Left cardiac atrium (tissue), 4 donors: ENCODE measurements at places on chromosomes 2 and 18. TPM values are rescaled to one million over a fixed set of nuclear protein-coding genes. Genes with fewer than 3 reads are reported as not detected.

GRCh38 chr2:54206596-54206995 lies 49.4 kb downstream of the TSPYL6 start:
- DNase-seq, result no peak

DNA sequence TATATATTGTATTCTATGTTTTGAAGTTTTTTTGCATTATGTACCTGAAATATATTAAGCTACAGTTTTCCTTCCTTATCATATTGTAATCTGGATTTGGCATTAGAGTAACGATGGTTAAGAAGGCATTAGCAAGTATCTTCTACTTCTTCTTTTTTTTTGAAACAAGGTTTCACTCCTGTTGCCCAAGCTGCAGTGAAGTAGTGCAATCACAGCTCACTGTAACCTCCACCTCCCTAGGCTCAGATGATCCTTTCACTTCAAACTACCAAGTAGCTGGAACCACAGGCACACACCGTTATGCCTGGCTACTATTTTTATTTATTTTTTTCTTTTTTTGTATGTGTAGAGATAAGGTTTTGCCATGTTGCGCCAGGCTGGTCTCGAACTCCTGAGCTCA lies 201.1 kb downstream of the ZNF804A start:
- no peak for DNase-seq

- no peak for DNase-seq
Measured at GRCh38 chr2:127104881-127105655, 1.9 kb downstream of the BIN1 start.

DNA sequence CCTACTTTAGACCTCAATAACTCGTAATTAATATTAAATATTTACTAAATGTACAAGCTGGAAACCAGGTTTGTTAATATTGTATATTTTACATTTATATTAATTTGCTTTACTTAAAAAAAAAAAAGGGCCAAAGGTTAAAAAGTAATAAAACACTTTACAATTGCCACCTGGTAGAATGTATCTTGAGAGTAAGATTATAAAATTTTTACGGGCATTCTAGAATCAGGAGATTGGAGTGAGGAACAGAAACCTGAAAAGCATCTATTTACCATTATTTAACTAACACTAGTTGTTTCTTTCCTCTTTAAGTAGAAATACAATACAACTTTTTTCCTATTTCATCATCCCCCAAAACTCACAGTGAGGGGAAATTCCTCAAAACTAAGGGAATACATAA lies 15.6 kb upstream of the STRN start:
- no peak for DNase-seq

- no peak for DNase-seq
Measured at GRCh38 chr2:42342061-42342794, 18.8 kb downstream of the COX7A2L start.

DNA sequence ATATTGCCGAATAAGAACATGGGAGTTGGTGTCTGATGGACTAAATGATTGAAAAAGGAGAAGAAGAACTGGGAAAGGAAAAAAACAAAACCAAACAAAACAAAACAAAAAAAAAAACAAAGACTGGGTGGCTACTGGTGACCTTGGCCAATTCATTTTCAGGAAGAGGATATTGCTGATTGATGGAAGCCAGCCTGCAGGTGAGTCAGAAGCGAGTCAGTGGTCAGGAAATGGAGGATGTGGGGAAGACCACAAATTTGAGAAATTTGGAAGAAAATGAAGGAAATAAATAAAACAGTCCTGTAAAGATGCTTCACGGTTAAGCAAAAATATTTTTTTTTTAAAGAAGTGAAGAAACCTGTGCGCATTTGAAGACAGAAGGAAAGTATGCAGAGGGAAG lies 296.9 kb downstream of the ZNF521 start:
- no peak for DNase-seq

DNA sequence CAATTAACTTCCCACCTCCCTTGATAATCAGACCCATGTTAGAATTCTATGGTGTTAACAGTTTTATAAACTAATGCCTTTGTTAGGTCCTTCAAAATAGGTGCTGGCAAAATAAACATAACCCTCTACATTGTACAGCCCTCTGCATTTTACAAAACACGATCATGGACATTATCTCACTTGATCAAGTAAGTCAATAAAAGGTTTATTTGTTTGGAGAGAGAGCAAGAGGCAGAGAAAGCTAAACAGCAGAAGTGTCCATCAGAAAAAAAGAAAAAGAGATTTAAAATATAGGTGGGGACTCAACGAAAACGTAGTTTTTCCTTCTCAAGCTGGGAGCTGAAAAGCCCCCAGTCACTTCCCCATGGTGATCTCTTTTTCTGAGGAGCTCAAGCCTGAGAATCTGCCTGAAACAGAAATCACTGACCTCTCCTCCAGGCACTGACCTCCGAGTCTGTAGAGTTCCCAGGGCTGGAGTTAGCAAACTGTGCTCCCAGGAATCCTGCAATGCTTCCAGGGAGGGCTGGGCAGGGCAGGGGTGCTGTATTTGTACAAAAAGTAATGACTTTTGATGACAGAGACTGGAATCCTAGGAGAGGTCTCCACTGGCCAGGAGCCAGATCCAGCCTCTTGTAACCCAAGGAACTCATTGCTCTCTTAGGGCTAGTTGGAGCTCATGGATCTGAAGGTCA lies 137.8 kb upstream of the KLHL29 start:
- no peak for DNase-seq

DNA sequence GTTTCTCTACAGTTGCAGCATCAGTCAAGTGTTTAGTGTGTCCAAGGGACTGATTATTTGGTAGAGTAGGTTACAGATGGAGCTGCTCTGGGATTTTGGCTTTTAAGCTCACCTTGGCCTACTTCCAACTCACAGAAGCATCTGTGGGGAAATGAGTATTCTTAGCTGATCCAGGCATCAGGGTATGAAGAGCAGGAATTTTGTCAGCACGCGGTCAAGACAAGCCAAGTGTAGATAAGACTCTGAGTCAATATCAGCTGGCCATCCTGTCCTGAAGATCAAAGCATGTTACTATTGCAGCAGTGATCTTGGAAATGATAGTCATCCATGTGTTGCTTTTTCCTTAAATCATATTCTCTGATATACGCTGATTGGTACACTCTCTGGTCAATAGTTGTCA lies 24.4 kb downstream of the SERPINB4 start:
- DNase-seq, result no peak

GRCh38 chr2:69149631-69150215 lies 136.7 kb downstream of the ANTXR1 start:
- DNase-seq, result peak; percentile 35

- DNase-seq, result no peak
Measured at GRCh38 chr18:69992776-69993175, 45.1 kb upstream of the CD226 start.

DNA sequence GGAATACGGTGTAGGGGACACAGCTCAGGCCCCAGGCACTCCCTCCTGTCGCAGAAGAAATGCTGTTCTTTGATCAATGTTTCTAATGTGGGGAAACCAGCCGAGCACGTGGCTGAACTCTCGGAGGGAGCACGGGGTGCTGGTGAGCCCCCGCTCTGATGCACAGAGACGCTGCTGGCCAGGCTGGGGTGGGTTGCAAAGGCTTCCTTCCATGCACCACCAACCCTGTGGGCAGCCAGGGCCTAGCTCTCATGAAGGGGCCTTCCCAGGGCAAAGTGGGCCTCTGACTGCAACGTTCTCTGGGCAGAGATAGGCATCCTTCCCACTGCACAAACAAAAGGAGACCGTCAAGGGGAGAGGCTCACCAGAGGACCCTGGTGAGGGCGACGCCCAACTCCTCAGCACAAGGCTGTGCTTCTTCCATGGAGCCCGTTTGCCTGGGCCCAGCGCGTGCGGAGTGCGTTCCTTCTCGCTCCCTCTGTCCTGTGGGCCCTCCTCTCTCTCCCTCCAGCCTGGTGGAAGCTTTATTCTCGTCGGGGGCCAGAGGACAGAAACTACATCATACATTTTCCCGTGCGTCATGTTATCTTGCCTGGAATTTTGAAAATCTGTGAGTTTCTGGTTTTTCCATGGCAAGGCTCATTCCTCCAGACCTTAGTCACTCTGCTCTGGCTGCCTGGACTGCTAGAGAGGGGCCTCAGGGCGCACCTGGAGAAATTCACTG lies 61.1 kb upstream of the SP3 start:
- DNase-seq, result no peak

DNA sequence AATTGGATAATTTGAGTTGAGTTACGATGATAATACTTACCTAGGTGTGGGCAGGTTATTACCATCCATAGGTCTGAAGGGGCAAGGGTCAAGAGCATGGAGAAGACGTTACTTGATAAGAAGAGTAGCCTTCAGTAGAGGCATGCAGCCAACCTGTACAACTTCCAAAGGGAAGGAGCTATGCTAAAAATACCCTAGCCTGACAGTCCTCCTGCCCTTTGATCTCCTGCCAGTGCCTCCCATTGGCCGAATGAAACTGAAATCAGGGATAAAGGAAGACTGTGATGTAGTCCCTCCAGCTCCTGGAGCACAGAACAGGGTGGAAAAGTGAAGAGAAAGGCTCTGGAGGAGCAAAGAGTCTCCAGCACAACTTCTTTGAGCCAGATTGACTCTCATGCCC lies 487.4 kb downstream of the ADCYAP1 start:
- no peak for DNase-seq

DNA sequence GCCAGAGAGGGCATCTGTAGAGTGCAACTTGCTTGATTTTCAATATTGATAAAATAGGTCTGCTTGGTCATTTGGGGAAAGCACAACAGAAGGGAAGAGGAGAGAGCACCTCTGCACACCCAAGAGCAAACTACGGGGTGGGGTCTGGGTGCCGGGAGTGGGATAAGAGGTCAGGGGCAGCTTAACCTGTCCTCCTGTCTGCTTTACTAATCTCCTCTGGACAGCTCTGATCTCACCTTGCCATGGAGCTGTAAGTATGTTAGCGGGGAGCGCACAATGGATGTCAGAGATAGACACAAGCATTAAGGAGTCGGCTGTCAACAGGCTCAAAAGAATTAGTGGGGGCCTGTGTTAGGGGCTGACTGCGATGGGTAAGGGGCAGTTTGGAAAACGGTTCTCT lies 328.7 kb downstream of the CYRIA start:
- no peak for DNase-seq

- DNase-seq, result no peak
Measured at GRCh38 chr2:8312221-8312620, 369.6 kb upstream of the ID2 start.

- DNase-seq, result no peak
Measured at GRCh38 chr2:36165132-36165531, 190.4 kb upstream of the CRIM1 start.

DNA sequence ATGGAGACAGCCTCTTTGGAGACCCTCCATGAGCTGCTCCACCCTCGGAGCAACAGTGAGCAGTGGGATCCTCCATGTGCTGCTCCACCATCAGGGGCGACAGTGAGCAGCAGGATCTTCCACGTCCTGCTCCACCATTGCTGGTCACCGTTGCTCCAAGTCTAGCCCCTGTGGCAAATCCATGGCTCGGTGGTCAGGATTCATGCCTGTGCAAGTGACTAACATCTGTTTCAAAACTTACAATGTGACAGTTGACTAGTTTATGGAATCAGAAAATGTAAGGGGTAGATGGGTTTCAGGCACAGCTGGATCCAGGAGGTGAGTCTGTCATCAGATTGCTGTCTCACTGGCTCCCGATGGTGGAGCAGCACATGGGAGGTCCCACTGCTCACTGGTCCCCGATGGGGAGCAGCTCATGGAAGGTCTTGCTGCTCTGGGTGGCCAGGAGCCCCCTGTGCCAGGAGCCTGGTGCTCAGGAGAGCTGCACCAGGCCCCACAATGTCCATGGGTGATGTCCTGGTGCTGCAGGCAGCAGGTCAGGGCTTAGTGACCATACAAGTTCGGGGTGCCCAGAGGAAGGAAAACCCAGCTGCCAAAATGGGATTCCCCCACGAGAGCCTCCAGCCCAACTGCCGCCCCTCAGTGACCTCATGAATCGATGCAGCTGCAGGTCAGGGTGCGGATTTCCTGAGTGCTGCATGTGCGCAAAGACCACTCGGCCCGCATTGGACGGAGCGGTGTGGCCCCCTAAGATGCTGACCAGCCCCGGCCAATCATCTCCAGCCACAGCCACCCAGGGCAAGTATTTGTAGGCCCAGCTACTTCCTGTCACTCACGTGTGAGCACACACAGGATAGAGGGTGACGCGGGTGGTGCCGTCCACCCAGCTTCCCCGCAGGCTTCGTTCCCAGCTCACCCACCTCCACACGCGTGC lies 116.5 kb upstream of the OTOS start:
- no peak for DNase-seq

DNA sequence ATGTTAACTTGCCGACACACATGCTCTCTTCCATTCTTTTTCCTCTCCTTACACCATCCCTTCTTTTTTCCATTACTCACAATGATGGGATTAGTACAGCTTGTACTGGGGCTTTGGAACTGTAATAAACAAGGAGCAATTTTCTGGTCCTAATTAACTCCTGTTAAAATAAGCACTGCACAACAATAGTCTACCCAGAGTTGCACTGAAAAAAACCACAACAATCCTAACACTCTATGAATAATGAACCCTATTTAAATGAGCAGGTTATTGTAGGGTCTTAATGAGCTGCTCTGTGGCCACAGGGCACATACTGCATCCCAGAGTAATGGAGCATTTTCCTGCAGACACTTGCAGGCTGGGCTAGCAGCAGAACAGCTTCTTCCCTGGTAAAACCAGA lies 380.3 kb downstream of the NRXN1 start:
- DNase-seq, result no peak

DNA sequence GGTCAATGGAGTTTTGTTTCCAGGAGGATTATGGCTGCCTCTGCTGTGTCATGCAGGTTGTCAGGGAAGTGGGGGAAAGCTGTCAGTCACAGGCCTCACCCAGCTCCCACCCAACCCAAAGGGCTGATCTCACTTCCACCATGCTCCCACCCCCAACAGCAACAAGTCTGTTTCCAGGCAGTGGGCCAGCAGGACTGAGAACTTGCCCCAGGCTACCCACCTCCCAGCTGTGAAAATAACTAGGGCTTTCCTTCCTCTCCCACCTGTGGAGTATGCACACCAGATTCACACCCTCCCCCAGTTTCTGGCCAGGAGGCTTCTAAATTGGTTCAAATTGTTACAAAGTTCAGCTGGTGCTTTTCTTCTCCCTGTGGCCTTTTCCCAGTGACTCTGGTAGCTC lies 95.6 kb upstream of the ACVR1 start:
- DNase-seq, result no peak

The FAHD2A gene
- 31.6 TPM for total RNA-seq

The RASGRP3 gene
- 39.9 TPM for total RNA-seq

The MC5R gene
- not detected for total RNA-seq

The TTR gene
- 0.34 TPM for total RNA-seq

The MYCN gene
- total RNA-seq, result 0.73 TPM

The CGREF1 gene
- 5.6 TPM for total RNA-seq
